ENCODE measurements at places on chromosomes 5 and 9.

GRCh38 chr9:127712867-127713266 is 2.6 kb downstream of the PTRH1 start:
- DNase-seq: no peak

DNA sequence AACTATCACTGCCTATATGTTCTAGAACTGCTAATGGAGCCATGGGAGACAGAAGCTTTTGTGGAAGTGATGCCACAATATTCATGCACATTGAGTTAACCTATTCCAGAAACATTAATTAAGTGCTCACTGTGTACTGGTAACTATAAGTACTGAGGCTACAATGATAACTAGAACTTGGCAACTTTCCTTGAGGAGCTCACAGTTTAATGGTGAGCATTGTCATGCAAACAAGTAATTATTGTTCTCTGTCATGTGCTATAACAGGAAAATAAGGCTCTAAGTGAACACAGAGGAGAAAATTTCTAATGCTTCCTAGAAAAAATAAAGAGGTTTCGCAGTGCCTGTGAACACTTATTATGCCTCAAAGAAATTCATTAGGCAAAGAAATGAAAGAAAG is 142.2 kb downstream of the BAAT start:
- no peak for DNase-seq

DNA sequence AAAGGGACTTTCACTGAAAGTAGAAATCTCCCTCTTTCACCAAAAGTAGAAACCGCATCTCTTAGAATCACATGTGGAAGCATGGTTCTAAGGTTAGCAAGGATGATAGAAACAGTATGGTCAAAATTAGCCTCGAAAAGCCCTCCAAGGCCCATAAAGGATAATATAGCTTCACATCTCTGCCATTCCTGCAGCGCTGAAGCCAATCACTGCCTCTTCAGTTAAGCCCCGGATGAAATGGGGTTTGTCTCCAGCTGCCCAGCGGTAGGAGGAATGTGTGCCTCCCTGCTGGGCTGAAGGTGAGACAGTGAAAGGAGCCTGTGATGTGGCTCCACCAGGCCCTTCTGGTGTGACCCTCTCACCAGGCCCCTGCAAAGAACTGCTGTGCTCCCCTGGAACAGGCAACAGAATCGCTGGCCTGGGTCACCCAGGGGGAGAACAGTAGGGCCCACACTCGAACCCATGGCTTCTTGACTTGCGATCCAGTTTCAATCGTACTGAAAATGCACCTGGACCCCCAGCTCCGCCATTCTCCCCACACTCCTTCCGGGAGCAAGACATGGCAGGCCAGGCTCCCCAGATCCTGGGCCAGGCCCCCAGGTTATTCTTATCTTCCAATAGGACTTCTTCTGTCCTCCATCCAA is 47.2 kb downstream of the CAMK2A start:
- no peak for DNase-seq

GRCh38 chr5:124649491-124650146 is 96.8 kb downstream of the ZNF608 start:
- peak; percentile 43 for DNase-seq

- DNase-seq: no peak
Observed at GRCh38 chr5:7991125-7991821, 122.3 kb downstream of the MTRR start.

DNA sequence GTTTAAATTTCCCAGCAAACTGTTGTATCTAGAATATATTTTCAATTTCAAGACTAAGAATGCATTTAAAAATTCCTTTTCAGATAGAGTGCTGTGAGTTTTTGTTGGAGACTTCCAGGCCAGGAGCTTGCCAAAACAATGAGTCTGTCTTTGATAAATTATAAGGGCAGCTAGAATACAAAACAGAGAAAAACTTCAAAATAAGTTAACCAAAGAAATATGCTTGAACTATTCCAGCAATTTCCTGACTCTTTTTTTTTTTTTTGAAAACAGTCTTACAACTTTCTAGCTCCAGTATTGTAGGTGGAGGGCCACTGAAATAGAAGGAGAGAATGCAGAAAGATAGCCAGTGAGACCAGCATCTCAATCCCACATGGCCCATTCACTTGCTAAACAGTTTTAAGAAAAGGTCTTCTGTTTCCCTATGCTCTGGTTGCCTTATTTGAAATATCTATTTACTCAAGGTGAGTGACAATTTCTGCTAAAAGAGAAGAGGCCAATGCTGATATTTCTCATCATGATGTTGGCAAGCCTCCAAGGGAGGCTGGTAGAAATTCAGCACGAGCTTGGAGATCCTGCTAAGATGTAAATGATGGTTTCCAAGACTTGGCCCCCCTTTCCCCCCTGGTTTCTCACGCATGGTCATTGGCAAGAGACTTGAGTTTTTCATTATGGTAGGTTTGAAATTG is 103.2 kb downstream of the USP20 start:
- DNase-seq: no peak

- DNase-seq: no peak
Observed at GRCh38 chr5:139904816-139905661, 109.4 kb downstream of the PSD2 start.

- DNase-seq: no peak
Observed at GRCh38 chr5:64505769-64506566, at the start of gene RGS7BP. RGS7BP (plus strand) TSS chr5:64506015; CDS start chr5:64506625, 610 bp downstream.

DNA sequence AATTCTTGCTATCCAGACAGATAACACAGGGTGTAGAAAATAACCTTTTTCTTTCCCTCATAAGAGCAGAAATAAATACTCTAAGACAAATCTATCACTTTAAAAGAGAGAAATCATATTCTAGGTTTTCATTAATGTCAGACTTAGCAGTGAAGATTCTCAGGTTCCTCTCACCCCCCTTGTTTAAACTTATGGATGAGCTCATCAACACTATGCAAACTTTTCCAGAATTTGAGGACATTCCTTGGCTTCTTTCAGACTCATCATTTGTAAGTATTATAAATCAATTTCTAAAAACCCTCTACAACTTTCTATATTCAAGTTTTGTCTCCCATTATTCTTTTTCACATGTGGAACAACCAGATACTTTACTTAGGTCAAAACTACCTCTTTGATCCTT is 374.9 kb upstream of the TRPC7 start:
- DNase-seq: no peak

DNA sequence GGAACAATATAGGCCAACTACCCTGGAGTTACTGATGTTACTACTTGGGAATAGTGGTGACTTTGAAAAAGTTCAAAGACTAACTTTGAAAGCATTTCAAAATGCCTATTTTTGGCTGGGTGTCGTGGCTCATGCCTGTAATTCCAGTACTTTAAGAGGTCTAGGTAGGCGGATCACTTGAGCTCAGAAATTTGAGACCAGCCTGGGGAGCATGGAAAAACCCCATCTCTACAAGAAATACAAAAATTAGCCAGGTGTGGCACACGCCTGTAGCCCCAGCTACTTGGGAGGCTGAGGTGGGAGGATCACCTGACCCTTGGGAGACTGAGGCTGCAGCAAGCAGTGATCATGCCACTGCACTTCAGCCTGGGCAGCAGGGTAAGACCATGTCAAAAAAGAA is 105.3 kb downstream of the ARRDC3 start:
- DNase-seq: no peak

All from epithelial cell of prostate (primary cell).